NCI-H1092 (cell line): ENCODE measurements at places on chromosomes 3 and 15.
A peak's percentile ranks its signal among the peaks of the same experiment; 100 is the strongest.

GRCh38 chr3:45943207-45943846 is at the start of gene CXCR6:
CXCR6 (plus strand) TSS chr3:45943464; CDS start chr3:45946482, 3,018 bp downstream.
- no peak for DNase-seq

DNA sequence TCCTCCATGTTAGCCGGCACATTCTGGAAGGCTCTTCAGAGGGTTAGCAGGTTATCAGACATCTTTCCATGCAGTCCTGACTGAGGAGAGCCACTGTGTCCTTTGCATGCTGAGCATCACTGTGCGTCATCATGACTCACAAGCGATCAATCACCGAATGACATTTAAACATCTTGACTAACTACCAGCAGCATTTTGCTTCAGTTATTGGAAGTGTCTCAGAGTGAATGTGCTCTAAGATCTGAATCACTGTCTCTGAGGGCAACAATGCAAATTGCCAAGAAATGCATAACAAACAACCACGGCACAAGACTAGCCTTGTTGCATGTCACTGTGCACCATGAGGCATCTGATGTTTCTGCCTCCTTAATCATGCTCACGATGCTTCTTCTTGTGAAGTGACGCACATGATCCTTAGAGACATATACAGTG is 18.3 kb upstream of the ATP8B4 start:
- DNase-seq = no peak

GRCh38 chr3:114392831-114393230 is 99.0 kb downstream of the TIGIT start:
- DNase-seq = no peak

DNA sequence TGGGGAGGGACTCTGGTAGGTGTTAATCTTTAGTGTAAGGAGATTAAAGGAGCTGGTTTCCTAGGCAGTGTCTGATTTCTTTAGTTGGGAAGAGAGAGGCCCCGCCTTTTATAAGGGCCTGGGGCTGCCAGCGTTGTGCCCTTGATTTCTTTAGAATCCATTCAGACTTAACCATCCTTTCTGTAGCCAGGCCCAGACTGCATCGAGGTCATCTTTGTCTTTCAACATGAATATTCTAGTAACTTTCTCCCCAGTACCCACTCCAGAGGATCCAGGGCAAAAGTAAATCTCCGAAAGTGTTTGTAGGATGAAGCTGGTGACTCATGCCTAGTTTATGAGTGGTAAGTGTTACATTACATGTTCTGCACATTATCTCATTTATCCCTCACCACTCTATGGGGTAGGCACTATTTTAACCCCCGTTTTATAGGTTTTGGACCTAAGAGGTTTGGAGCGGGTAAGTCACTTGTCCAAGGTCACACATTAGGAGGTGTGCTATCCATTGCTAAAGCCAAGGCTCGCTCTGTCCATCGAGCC is 11.8 kb upstream of the USP3 start:
- DNase-seq = no peak

- no peak for DNase-seq
Observed at GRCh38 chr3:21592828-21593227, 158.2 kb downstream of the ZNF385D start.

DNA sequence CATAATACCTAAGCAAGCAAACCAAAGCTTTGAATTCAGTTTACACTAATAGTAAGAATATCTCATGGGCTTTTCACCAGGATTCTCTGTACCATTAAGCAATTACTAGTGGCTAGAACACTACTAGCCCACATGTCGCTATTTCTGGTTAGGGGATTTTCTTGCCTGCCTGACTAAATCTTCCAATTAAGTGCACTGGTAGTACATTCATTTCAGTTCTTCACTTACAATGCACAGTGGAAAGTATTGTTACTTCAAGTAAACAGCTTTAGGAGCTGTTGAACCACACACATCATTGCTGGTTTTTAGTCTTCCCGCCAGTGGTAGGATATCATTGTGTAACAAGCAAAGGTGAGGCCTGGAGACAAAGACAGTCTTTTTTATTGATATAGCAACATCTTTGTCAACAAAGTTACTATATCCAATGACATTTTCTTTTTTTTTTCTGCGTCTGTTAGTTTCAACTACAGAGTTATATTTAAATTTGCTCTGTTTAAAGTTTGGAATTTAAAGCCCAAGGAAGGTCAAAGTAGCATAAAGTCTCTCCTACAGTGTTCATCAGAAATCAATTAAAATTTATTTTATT is 826.8 kb upstream of the NR2F2 start:
- no peak for DNase-seq

DNA sequence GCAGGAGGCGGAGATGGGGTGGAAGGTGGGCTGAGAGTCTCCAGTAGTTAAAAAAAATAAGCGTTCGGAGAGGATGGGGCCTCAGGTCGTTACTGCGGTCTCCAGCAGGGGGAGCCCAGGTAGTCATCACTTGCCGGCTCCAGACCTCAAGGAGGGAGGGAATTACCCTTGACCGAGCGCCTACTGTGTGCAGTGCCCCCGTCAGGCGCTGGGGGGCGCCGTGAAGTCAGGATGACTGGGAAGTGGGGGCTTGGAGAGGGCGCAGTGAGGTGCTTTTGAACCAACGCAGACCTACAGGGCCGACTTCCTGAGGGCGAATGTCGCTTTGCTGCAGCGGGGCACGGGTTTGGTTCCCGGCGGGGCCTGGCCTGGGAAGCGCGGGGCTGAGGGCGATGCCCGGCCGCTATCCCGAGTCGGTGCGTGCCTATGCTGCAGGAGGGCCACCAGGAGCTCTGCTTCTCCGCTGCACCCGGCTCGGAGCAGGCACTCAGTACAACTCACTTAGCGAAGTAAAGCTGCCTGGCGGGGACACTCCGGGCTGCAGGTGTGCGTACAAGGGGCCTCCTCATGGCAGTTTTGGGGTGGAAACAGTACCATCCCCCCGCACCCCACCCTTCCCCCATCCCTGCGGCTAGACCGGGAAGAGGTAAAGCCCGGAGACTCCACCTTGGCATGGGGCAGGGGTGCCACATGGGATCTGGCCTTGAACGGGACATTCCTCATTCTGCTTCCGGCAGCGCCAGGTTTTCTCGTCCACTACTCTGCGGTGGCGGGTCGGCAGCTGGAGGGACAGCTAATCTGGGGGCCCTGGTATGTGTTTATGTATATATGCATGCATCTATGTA is 79.8 kb downstream of the RHCG start:
- DNase-seq = peak; percentile 45

DNA sequence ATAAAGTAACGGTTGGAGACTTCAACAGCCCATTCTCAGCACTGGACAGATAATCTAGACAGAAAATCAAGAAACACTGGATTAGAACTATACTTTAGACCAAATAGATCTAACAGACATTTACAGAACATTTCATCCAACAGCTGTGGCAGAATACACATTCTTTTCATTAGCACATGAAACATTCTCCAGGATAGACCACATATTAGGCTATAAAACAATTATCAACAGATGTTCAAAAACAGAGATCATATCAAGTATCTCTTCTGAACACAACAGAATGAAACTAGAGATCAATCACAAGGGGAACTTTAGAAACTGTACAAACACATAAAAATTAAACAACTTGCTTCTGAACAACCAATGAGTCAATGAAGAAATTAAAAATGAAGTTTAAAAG is 133.3 kb downstream of the ADAM10 start:
- DNase-seq = no peak

GRCh38 chr15:27573805-27574485 is 525.2 kb downstream of the OCA2 start:
- no peak for DNase-seq
